ENCODE measurements at places on chromosomes 1 and 21. TPM values are rescaled to one million over a fixed set of nuclear protein-coding genes. Genes with fewer than 3 reads are reported as not detected.

- no peak for DNase-seq
Observed at GRCh38 chr1:229224308-229224707, 46.6 kb upstream of the RAB4A start.

Gene FOXO6
- total RNA-seq, result 9.0 TPM

- peak; percentile 78 for DNase-seq
Observed at GRCh38 chr1:151739590-151740355, 18.5 kb downstream of the RIIAD1 start.

- no peak for DNase-seq
Observed at GRCh38 chr1:17081439-17081838, 27.6 kb upstream of the SDHB start.

Data from PC-9 (cell line).